Suprapubic skin (tissue), 4 donors: ENCODE measurements at places on chromosomes 7 and 10. TPM values are rescaled to one million over a fixed set of nuclear protein-coding genes. Genes with fewer than 3 reads are reported as not detected.

Gene ADAMTS14
- 0.51 TPM for total RNA-seq

Gene SERPINE1
- 22.9 TPM for total RNA-seq

Gene DOCK1
- 92.7 TPM for total RNA-seq

Gene PNPLA8
- total RNA-seq, result 34.8 TPM

Gene PTPN20
- total RNA-seq, result 3.2 TPM

Gene KNDC1
- total RNA-seq, result 0.08 TPM

Gene NPTX2
- 8.3 TPM for total RNA-seq

Gene PPP1R17
- not detected for total RNA-seq

Gene TFPI2
- total RNA-seq, result not detected

Gene DKK1
- 18.5 TPM for total RNA-seq

Gene TFR2
- 1.5 TPM for total RNA-seq

Gene ANKRD30A
- total RNA-seq, result 0.24 TPM

Gene JAZF1
- total RNA-seq, result 8.4 TPM

Gene PWWP2B
- total RNA-seq, result 19.2 TPM

Gene AFAP1L2
- 15.4 TPM for total RNA-seq

Gene COL28A1
- 1.9 TPM for total RNA-seq

Gene CSTF2T
- 14.2 TPM for total RNA-seq

Gene PCLO
- 7.4 TPM for total RNA-seq

Gene DNAH11
- total RNA-seq, result 0.57 TPM

Gene CNPY4
- 7.1 TPM for total RNA-seq

Gene TRIM4
- total RNA-seq, result 45.6 TPM

Gene BMPER
- 0.89 TPM for total RNA-seq

Gene DYNC1I1
- 6.7 TPM for total RNA-seq

Gene DPP6
- 11.8 TPM for total RNA-seq

Gene EGR2
- 28.4 TPM for total RNA-seq

Gene ZNF248
- total RNA-seq, result 6.7 TPM

Gene TRIM73
- 2.5 TPM for total RNA-seq

Gene TUBB8
- not detected for total RNA-seq

Gene ITGA8
- total RNA-seq, result 1.9 TPM

Gene AKR1C4
- total RNA-seq, result not detected

Gene HMX2
- total RNA-seq, result not detected

Gene AKR1C8
- total RNA-seq, result not detected

Gene CNNM1
- total RNA-seq, result 4.4 TPM

Gene RBP3
- not detected for total RNA-seq

Gene SLC18A3
- total RNA-seq, result not detected

Gene BMS1
- 20.4 TPM for total RNA-seq

Gene VIPR2
- total RNA-seq, result 0.59 TPM

Gene C10orf53
- not detected for total RNA-seq

Gene GNAI1
- total RNA-seq, result 68.4 TPM

Gene LRRC61
- 28.1 TPM for total RNA-seq

Gene GJD4
- total RNA-seq, result not detected
